GM03348 (cell line): ENCODE measurements at places on chromosomes 11 and 22.

GRCh38 chr11:69360606-69361005 lies 66.7 kb downstream of the MYEOV start:
- DNase-seq: no peak

GRCh38 chr11:62004473-62004872 lies 37.0 kb upstream of the FTH1 start:
- DNase-seq: peak; percentile 75

DNA sequence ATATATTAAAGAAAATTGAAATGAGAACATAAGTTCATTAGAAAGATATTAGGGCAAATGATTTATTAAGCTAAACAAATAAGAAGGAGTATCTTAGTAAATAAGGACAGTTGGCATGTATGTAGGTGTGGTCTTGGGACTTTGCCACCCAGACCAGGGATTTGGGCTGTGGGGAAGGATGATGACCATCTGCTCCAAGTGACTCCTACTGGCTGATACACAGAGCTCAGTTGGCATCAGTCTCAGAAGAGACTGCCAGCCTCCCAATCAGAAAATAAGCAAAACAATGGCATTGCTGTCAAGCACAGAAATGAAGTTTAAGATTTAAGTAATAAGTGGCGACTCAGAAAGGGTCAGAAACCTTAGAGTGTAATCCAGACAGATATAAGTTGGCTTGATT lies 49.5 kb downstream of the PAX6 start:
- no peak for DNase-seq

GRCh38 chr11:103228807-103229206 lies 119.6 kb downstream of the DYNC2H1 start:
- no peak for DNase-seq

- DNase-seq: no peak
These were observed 20.9 kb downstream of the LRFN4 start for GRCh38 chr11:66877588-66878385.

DNA sequence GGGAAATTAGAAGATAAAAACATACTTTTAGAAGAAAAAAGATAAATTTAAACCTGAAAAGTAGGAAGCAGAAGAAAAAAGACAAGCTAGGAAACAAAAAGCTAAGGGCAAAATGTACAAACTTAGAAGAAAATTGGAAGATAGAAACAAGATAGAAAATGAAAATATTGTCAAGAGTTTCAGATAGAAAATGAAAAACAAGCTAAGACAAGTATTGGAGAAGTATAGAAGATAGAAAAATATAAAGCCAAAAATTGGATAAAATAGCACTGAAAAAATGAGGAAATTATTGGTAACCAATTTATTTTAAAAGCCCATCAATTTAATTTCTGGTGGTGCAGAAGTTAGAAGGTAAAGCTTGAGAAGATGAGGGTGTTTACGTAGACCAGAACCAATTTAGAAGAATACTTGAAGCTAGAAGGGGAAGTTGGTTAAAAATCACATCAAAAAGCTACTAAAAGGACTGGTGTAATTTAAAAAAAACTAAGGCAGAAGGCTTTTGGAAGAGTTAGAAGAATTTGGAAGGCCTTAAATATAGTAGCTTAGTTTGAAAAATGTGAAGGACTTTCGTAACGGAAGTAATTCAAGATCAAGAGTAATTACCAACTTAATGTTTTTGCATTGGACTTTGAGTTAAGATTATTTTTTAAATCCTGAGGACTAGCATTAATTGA lies 1.0 kb downstream of the MALAT1 start:
- no peak for DNase-seq

DNA sequence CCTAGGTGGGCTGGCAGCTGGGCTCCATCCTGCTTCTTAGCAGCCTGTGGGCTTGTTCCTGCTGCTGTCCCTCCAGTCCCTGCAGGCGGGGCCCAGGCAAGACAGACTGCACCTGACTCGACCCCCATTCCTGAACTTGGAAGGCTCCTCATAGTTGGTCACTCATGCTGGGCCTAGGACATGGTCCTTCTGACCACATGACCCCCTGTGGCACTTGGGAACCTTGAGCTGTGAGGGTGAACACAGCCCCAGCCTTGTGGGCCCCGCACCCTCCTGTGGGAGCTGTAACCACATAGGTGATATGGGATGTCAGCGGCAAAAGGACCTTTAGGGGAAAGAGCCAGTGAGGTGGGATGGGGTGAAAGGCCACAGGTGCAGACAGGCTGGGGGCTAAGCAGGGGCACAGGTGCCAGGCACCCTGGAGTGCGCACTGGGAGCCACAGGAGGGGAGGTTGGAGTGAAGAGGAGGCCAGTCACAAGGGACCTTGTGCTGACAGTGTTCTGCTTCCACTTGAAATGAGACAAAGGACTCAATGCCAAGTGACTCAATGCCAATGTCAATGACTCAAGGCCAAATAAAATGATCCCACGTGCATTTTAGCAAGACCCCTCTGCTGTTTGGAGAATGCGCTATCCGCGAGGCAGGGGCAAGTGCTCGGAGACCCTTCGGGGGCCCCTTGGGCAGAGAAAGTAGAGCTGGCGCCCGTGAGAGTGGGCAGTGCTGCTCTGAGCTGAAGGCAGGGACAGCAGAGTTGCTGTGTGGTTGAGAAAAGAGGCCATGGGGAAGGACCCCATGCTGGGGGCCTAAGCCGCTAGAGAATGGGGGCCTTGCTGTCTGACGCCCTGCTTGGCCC lies 90.7 kb downstream of the MORC2 start:
- no peak for DNase-seq

GRCh38 chr11:127627629-127628457 lies 627.3 kb upstream of the KIRREL3 start:
- no peak for DNase-seq

- peak; percentile 13 for DNase-seq
These were observed at the start of gene HORMAD2 for GRCh38 chr22:30079952-30080533. Gene HORMAD2 (plus strand): TSS chr22:30080464. CDS start chr22:30093953, 13,489 bp downstream.

DNA sequence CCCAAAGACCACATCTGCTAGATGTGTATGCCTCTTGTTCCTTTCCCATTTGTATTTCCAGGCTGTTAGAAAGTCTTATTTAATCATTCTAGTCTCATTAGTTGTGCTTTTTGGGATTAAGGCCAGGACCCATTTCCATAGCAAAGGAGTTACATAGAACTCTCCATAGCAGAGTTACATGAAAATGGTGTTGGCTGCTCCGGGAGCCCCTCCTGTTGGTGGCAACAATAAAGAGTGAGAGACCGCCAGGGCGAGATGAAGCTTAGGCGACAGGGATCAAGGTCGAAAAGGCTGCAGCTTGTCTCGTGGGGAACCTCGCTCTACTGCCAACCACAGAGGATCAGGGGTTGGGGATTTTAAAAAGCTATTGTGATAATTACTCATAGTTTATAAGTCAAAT lies 58.3 kb downstream of the GRIK4 start:
- DNase-seq: no peak

DNA sequence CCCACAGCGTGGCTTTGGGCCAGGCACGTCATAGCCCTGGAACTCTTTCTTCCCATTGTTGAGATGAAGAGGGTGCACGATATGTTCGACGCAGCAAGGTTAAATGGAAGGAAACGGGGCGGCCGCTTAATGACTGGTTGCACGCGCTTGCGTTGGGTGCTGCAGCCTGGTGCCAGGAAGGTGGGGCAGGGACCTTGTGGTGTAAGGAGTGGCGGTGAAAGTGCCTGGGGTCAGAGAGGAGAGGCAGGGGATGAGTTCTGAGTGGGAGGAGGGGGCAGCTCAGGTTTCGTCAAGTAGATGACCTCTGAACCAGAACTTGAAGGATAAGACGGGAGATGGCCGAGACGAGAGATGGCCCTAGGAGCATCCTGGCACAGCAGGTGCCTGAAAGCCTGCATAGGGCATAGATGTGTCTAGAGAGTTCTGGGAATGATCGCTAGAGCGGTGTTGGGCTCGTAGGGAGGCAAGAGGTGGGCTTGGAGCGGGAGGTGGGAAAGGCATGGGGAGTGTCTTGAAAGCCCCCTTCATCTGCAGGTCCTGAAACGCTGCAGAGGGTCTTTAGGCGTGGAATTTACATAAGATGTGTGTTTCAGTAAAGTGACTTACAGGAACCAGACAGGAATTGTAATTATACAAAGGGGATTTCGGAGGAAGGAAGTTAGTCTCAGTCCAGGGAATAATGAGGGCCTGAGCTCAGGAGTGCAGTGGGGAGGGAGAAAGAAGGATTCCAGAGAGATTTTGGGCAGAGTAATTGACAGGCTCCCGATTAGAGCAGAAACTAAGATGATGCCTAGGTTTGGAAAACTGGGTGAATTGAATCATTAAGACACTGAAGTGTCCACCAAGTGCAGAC lies 43.2 kb upstream of the CLDN5 start:
- no peak for DNase-seq

GRCh38 chr11:45605051-45605450 lies 60.4 kb downstream of the CHST1 start:
- DNase-seq: no peak

GRCh38 chr11:86418106-86418505 lies 43.4 kb downstream of the CCDC81 start:
- DNase-seq: no peak

GRCh38 chr22:36546932-36547331 lies 18.0 kb upstream of the EIF3D start:
- DNase-seq: peak; percentile 56

DNA sequence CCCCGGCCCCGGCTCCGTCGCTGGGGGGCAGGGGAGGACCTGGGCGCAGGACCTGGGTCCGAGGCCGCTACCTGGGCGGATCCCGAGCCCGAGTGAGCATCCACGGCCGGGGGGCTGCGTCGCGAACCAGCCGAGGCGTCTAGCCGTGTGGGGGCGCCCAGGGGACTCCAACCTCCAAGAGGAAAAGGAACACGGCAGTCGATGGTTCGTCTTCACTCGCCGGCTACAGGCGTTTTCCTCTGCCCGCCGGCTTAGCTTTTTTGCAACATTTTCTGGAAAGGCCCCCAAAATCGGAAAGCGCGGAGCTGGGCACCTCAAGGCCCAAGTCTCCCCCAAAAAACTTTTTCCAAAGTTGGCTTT lies 666 bp downstream of the PDGFB start:
- no peak for DNase-seq

- no peak for DNase-seq
These were observed 6.9 kb downstream of the GTPBP1 start for GRCh38 chr22:38712486-38713207.

DNA sequence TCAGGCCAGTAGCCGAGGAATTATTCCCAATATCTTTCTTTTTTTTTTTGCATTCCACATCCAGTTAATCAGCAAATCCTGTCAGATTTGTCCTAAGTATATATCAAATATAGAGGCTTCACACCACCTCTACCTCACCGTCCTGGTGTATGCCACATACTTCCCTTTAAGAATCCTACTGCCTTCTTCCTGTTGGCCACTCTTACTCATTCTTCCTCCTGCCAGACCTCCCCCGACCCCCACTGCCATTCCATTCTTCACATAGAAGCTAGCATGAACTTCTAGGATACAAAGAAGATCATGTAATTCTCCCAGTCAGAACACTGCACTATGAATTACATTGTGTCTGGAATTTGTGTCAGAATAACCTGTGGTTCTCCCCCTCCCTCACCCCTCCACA lies 89.5 kb downstream of the TRIM44 start:
- peak; percentile 5 for DNase-seq
